ENCODE measurements at places on chromosomes 1 and 21.
A peak's percentile ranks its signal among the peaks of the same experiment; 100 is the strongest.

- DNase-seq = no peak
Observed at GRCh38 chr1:171841931-171842761, 848 bp downstream of the DNM3 start.

DNA sequence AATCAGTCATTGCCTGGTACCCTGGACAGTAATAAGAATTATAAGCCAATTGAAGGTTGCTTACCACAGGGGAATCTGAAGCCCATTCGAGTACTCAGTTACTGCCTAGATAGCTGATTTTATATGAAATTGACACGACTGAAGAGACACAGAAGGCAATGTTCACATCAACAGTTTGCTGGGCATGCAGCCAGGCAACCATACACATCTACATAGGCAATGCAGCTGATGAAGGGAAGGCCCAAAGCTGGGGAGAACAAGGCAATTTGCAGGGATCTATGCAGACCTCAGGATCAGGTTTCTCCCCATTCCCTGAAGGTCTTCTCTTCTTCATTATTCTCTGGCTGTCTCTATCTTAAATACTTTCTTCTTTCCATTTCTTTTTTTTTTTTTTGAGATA, 448.7 kb downstream of the PTBP2 start:
- DNase-seq = no peak

GRCh38 chr1:27662707-27663393, 9.1 kb downstream of the IFI6 start:
- DNase-seq = peak; percentile 87

DNA sequence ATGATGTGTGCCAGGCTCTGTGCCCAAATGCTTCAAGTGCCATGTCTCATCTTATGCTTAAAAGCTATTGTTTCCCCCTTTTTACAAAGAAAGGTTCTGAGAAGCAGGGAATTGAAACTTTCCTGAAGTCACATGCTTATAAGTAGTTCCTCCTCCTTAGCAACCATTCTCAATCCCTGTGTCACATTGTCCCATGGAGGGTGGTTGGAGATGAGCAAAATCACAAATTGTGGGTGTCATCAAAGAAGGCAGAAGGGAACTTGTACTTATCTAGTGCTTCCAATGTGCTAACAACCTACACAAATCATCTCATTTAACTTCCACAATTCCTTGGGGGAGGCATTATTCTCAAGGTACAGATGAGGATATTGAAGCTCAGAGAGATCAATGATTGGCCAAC, 10.1 kb upstream of the ERICH3 start:
- DNase-seq = no peak

GRCh38 chr1:80258659-80259058, 1252.1 kb upstream of the ADGRL4 start:
- no peak for DNase-seq

DNA sequence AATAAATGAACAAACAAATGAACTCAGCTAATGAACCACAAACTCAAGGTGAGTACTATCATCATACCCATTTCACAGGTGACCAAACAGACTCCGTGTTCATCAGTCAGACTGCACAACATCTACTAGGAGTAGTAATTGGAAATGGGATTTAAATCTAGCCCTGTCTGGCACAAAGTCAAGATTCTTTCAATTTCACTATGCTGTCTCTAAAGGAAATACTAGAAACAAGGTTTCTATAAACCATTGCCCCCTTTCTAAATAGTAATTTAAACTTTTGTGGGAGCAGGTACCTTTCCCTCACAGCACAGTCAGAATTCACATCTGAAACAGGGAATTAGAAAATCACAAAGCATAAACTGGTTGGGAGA, 160.3 kb downstream of the TGFBR3 start:
- DNase-seq = no peak

DNA sequence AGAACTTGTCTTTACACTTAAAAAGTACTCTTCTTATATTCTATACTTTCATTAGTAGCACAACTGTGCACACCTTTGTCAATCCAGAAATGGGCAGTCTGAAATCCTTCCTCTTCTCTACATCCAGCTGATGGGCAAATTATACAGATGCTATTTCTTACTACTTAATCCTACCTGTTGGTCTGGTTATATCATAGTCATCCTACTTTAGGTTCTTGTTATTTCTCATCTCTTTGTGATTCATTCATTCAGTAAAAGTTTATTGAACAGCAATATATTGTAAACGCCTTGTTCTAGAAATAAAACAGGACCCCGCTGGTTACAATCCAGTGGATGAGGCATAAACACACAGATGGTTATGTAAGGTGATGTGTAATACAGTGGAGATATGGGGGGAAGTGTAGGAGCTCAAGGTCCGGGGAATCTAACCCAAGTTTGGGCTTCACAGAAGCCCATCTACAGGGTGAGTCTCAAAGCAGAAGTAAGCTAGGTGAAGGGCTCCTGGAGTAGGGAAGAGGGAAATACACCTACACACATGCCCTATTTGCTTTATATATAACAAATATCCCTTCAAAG, 11.8 kb upstream of the FUBP1 start:
- DNase-seq = no peak

DNA sequence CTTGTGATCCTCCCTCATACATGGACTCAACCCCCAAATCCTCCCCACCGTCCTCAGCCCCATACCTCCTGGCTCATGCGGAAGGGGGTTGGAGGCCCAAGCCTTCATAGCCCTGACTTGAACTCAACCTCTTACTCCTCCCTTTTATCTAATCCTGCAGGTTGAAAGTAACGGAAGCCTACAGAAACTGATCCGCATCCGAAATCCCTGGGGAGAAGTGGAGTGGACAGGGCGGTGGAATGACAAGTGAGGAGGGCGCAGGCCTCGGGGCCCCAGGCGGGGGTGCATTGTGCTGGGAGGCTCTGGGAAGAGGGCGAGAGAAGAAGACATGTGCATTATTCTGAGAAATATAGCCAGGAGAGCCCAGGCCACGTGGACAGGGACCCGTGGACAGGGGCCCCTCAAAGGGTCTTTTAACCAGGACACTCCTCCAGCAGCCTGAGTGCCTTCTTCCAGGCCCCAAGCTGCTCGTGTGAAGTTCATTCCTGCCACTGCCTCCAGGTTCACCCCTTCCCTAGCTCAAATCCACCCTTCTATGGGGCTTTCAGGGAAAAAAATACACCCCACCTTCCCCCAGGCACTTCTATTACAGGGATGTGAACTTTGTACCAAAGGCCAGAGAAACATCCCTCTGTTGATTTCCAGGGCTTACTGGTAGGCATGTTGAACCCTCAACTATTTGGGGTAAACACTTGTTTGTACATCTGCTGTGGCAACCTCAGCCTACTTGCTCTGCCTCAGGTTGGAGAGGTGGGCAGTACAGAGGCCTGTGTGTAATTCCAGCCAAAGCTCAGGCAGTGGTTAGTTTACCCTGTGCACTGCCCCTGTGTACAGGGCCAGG, 38.6 kb downstream of the CAPN2 start:
- no peak for DNase-seq

GRCh38 chr1:241311056-241311746, 45.8 kb downstream of the RGS7 start:
- no peak for DNase-seq

- DNase-seq = no peak
Observed at GRCh38 chr1:35350872-35351271, 82.4 kb downstream of the ZMYM4 start.

GRCh38 chr1:243346016-243346415, 90.2 kb downstream of the SDCCAG8 start:
- no peak for DNase-seq

DNA sequence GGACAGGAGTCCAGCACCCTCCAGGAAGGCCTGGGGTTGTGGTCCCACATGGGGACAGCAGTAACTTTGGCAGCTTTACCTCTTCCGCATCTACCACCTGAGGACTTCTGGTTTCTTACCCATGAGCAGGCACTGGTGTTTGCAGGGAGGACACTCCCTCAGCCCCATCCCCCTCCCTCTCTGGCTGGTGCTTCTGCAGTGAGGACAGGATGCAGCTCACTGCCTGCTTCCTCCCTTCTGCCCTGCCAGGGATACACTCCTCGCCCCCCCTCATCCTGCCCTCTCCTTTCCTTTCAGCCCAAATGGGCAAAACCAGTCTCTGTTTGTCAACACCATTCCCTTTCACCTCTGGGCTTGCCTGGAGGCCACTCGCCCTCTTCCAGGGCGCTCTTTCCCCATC, 62.4 kb downstream of the KIRREL1 start:
- DNase-seq = no peak

DNA sequence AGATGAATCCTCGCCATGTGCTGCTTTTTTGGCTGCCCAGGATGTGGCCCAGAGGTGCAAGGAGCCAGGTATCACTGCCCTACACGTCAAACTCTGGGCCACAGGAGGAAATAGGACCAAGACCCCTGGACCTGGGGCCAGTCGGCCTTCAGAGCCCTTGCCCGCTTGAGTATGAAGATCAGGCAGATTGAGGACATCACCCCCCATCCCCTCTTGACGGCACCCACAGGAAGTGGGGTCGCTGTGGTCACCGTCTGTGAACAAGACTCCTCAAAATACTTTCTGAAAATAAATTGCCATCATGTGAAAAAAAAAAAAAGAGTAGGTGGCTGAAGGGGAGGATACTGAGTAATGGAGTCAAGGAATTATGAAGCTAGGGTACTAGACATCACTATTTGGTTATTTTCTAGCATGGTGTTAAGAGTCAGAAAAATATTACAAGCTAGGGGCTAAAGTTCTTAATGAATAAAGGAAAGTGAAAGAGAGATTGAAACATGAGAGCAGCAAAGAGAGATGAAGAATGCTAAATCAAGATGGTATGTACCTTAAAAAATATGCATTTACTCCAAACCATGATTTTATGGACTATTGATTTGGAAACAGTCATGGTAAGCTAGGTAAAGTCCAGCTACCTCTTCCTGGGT, 84.9 kb downstream of the CLEC20A start:
- DNase-seq = no peak

DNA sequence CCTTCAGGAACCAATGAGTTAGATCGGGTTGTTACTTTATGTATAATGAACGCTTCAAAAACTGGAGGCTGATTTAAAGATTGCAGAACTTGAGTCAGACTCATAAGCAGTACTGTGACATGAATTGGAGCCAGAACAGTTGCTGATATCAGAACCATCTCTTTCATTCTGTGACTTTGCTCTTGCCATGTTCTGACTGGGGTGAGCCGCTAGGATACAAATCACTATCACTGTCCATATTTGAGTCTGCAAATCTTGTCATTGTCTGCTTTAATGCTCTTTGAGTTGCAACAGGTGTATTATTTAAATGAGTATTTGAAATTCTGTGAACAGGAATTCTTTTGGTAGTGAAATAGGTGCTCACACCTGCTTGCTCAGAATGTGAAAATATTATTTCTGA, 52.5 kb downstream of the LRIG2 start:
- DNase-seq = no peak

GRCh38 chr1:241129207-241129960, 227.6 kb downstream of the RGS7 start:
- DNase-seq = no peak

DNA sequence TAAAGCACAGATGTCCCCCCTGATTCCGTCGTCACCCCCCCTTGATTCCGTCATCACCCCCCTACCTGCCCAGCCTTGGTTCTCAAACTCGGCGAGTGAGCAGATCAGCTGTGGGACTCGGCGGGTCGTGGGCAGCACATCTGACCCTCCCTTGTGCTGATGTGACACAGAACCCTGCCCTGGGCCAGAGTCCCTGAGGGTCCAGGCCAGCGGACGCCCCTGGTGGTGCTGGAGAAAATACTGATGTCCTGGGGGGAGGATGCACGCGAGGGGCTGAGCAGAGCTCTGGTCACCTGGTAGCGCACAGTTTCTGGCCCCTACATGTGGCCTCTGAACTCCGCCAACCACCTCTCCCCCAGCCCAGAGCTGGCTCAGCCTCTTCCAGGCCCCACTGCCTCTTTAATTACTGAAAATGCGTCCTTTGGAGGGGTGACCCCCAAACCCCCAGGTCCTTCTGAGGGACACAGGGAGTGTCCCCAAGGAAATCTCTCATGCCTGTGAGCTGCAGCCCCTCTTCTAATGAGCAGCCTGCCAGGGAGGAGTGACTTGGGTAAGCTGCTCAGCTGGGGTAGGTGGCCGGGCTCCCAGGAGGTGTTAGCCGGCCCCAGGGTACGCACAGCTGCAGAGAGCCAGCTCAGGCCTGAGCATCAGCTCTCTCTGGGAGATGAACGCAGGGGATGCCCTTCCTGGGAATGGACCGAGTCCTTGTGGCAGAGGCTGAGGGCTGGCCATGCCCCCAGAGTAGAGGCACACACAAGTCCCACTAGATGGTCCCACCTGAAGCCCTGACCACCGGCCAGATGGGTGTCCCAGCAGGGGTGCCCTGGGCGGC, 129.5 kb upstream of the ARHGEF16 start:
- DNase-seq = no peak

DNA sequence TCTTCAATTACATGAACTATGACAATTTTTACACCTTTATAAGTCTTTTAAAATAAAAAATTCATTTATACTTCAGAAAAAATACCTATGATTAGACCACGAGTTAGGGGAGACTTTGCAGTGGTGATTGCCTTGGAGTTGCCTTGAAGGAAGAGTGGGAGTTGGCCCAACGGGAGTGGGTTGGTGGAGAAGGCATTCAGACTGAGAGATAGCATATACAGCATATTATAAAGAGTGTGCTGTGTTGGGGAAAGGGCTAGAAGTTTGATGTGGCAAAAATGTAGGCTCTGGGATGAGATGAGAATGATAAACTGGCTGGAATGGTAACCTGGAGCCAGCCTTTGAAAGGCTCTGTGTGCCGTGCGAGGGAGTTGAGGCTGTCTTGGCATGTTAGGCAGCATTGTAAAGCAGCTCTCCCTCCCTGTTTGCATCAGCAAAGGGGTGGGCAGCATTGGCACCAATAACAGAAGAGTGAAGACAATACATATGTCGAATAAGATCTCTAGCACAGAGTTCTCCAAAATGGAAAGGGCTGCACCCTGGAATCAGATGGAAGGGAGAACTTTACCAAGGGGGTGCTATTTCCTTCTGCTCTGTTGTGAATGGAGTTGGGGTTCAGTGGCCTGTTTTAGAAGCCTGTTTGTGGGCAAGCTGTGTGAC, 24.4 kb downstream of the MPZL1 start:
- DNase-seq = no peak

- DNase-seq = no peak
Observed at GRCh38 chr1:222387007-222387814, 160.7 kb downstream of the HHIPL2 start.

DNA sequence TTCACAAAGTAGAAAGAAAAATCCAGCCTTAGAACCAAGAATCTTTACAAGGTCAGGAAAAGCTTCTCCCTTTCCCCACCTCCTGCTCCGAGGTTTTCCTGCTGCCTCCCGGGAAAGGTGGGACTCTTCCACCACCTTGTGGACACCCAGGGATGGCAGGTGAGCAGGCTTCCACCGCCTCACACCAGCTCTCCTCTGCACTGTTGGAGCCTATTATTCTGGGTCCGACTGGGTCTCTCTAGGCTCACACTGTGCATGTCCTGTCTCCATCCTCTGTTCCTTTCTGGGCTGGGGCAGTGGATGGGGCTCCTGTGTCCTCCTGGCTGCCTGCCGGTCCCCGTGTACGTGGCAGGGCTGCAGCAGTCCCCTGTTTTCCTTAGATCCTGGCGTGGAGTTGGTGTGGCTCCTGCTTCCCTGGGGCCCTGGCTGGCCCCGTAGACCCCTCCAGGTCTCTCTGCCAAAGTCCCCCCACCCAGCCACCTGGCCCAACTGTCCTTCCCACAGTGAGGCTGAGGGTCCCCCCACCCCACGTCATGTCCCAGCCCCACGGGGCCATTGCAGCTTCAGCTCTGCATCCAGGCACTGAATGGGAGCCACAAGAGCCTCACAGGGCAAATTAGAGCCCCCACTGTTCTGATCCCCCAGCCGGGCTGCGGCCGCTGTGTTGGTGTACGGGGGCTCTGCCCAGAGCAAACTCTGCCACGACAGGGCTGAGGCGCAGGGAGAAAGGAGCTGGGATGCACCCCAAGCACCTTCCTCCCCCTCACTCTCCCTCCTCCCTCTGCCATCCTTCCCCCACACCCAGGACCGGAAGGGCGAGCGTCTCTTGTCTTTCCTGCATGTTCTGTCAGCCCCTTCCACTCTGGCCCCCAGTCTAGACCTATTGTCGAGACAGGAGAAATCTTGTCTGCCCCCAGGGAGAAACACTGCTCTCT, 3.3 kb upstream of the SLC45A1 start:
- DNase-seq = no peak
